Stimulated activated CD4-positive, alpha-beta T cell treated with anti-CD3 and anti-CD28 coated beads, Interleukin-2, amount 100 ng/mL, for 48 hours (primary cell): ENCODE measurements at places on chromosomes 4 and X.

GRCh38 chr4:17164666-17165065 lies 266.2 kb upstream of the LDB2 start:
- no peak for DNase-seq

- DNase-seq = no peak
Observed at GRCh38 chrX:10759141-10759799, 138.9 kb upstream of the MID1 start.

DNA sequence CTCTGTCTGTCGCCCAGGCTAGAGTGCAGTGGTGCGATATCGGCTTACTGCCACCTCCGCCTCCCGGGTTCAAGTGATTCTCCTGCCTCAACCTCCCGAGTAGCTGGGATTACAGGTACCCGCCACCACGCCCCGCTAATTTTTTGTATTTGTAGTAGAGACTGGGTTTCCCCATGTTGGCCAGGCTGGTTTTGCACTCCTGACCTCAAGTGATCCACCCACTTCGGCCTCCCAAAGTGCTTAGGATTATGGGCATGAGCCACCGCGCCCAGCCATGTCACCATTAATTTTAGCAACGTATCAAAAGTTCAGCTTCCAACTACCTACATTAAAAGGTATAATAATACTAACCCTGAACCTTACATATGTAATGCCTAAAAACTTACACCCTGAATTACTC lies 940 bp upstream of the UTP3 start:
- DNase-seq = peak; percentile 10

DNA sequence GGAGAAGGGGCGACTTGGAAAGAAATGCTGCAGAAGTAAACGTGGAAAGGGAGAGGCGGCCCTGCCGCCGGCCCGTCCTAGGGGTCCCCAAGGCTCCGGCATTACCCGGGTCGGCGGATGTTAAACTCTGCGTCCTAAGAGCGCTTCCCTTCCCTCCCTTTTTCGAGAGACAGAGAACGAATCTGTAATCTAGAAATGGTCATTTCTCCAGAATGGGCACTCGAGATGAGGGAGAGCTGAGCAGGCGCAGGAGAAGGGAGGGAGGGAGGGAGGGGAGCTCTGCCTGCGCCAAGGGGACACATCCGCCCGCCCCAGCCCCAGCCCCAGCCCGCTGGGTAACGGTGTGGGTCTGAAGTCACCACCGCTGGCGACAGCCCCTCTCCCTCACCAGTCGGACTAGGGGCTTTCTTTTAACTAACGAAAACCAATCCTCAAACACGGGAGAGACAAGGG lies 1.7 kb downstream of the HCFC1 start:
- no peak for DNase-seq

DNA sequence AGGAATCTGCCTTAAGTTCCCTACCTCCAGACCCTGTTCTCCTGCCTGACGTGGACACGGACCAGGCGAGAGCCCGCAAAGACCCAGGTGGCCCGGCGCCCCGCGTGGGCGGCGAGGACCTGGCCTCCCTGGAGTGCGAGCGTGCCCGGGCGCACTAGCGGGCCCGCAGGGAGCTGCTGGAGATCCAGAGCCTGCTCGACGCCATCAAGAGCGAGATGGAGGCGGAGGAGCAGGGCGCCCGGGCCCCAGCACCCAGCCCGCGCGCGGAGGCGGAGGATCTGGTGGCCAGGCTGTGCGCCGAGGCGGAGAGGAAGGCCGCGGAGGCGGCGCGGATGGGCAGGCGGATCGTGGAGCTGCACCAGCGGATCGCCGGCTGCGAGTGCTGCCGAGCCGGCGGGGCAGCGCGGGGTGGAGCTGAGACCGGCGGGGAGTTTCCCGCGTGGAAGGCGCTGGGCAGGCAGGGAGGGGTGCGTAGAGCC lies 18.2 kb downstream of the MRFAP1 start:
- peak; percentile 32 for DNase-seq

DNA sequence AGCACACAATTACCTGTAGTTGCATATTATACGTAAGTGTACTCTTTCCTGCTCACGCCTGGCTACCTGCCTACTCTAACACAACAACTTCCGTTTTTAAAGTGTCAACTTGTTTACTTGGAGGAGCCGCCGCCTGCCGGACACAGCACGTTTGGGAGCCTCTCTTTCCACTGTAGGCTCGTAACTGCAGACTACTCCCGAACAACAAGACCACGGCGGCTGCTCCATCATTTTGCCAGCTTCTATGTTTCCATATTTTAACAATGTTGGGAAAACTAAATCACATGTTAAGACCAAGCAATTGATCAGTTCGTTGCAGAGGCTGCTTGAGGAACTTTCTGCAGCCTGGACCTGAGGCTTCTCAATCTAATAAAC lies 841 bp downstream of the MTNR1A start:
- DNase-seq = no peak

- no peak for DNase-seq
Observed at GRCh38 chrX:38831949-38832348, 30.7 kb downstream of the MID1IP1 start.

GRCh38 chrX:107025545-107025944 lies 25.5 kb upstream of the MORC4 start:
- no peak for DNase-seq

DNA sequence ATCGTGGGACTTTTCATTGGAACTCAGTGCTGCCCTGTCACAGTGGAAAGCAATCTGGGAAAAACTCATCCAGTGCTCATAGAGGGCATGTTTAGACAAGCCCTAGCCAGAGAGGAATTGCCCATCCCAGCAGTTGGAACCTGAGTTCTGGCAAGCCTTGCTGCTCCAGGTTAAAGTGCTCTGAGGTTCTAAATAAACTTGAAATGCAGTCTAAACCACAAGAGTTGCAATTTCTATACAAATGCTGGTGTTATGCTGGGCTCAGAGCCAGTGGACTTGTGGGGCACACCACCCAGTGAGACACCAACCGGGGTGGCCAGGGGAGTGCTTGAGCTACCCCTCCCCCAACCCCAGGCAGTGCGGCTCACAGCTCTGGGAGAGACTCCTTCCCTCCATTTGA lies 142.8 kb upstream of the PPP1R2C start:
- DNase-seq = no peak

DNA sequence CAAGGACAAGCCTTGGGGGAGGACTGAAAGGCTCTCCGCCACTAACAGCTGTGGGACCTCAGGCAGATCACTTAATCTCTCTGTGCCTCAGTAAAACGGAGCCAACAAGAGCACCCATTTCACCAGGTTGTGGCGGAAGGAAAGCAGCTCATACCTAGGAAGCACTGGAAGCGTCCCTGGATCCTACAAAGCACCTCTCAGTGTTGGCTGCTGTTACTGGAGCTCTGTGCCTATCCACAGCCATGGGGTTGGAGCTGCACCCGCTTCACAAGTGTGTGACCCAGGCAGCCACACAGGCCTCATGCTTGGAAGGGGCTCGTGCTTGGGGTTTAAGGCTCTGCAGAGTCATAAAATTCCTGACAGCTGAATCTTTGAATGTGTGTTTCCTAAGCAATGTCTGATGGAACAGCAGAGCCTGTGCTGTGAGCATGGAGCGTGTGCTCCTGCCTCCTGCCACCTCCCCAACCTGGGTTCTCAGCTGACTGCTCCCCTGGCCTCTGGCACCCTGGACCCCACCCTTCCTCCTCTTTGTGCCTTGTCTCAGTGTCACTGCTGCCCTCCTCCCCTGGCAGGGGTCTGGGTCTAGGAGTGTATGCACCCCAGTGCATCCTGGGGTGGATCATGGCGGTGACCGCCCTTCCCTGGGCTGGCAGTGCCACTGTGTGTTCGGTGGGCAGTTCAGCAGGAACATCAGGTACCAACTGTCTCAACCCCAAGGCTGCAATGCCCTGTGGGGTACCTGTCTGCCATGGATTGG lies 14.4 kb upstream of the MAN2B2 start:
- no peak for DNase-seq

DNA sequence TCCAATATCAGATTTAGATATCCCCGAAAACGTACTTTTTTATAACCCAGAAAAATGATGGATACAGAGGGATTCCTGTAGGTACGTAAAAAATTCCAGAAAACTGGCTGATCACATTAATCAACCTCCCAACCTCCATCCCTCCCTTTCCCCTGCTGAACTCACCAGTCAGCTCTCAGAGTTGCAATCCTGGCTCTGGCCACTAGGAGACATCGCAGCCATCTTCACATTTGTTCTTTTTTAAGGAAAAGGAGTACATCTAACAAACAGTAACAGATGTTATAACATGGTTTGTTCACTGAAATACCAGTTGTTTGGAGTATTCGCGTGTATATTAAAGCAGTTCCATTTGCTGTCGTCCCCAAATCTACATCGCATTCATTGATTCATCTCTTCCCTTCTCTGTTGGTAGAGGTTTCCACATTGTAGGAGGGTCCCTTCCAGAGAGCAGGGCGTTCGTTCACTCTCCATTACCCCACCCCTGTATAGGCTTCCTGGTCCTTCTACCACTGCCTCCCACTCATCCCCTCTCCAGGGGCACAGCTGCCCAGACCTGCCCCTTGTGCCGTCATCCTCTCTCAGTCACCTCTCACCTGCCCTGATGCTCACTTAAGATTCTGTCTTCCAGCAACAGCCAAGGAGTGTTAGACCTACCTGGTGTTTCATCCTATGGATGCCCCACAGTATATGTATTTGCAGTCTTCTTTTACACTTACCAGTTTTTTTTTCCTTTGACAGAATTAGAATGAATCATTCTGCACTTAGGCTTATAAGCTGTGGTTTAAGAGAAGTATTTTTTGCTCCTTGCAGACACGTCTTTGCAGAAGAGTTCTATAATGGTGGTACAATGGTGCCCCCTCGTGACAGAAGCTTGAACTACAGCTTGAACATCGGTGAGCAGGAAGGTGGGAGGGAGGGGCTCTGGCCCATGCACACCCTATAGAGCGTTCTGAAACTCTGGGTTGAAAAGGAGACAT lies 36.8 kb upstream of the RAB40AL start:
- DNase-seq = peak; percentile 79

DNA sequence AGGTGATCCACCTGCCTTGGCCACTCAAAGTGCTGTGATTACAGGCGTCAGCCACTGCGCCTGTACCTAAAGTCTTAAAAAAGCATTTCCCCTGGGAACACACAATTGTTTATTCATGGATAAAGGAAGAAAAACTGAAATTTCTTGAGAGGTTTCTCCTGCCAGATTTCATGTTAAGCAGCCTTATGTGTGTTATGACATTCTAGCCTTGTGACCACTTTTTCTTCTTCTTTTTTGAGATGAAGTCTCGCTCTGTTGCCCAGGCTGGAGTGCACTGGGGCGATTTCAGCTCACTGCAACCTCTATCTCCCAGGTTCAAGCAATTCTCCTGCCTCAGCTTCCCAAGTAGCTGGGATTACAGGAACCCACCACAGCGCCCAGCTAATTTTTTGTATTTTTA lies 57.8 kb upstream of the PLAC8 start:
- no peak for DNase-seq

- no peak for DNase-seq
Observed at GRCh38 chrX:10856797-10857196, 236.4 kb upstream of the MID1 start.

GRCh38 chrX:45840411-45840950 lies 639.8 kb upstream of the DIPK2B start:
- no peak for DNase-seq

- no peak for DNase-seq
Observed at GRCh38 chrX:6574762-6575161, 39.8 kb upstream of the VCX3A start.
